NCI-H2081 treated with DMSO at 0.1 percent for 48 hours (cell line): ENCODE measurements at places on chromosomes 7 and 10.

GRCh38 chr10:33101392-33101787, 143.4 kb upstream of the ITGB1 start:
- no peak for DNase-seq

- no peak for DNase-seq
These were observed 4.0 kb upstream of the CFAP58 start for GRCh38 chr10:104349623-104350126.

DNA sequence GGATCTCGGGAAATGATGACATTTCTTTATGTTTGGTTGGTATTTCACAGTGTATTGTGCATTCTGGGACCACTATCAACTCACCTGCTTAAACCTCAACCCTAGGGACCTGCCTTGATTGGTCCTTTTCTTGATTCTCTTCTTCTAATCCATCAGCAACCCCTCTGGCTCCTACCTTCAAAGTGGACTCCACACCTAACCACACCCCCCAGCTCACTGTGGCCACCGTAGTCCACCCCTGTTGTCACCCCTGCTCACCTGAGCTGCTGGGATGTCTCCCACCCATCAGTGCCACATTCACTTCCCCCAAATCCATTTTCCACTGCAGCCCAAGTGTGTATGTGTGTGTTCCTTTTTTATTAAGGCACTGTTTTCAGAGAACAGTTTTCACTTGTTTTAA, 145.0 kb downstream of the PLPP4 start:
- DNase-seq, result no peak

DNA sequence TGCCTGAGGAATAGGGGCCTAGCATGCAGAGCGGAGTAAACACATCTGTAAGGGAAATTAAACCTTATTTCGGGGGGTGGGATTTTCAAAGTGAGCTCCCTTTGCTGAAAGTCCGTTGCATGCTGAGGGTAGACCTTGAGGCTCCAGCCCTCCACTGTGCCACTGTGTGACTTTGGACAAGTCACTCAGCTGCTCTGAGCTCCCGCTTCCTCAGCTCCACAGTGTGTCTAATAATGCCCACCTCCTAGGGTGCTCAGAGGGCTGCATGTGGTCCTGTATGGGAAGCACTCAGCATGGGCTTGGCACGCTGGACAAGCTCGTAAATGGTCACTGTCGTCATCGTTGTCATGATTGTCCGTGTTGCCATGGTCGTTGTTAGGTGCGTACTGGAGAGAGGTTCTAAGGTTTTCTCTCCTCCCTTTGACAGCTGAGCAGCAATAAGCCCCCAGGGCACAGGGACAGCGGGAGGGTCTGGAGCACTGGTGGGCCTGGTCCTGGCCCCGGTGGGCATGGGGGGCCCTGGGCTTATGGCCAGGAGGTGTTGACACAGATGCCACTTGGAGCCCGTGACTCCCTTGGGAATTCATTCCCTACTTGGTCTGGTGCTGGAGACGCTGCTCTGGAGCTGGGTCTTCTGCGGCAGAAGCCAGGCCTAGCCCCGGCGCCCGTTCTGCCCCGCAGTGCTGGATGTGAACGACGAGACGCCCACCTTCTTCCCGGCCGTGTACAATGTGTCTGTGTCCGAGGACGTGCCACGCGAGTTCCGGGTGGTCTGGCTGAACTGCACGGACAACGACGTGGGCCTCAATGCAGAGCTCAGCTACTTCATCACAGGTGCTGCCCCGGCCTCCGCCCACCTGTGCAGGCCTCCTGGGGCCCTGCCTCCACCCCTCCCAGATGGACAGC, 13.1 kb downstream of the C10orf105 start:
- no peak for DNase-seq

DNA sequence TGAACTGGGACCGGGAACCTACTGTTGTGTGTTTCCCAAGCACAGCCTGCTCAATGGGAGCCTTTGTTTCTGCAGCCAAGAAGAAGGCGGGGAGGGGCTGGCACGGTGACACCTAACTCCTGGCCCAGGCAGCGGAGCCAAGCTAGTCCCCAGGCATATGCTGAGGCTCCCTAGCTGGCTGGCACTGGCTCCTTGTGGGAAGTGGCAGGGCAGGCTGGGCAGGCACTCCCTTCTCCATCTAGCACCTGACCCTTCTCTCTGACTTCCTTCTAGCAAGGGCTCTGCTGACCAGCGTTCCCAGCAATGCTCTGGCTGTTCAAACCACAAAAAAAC, 325.0 kb downstream of the PLXNA4 start:
- DNase-seq, result no peak

DNA sequence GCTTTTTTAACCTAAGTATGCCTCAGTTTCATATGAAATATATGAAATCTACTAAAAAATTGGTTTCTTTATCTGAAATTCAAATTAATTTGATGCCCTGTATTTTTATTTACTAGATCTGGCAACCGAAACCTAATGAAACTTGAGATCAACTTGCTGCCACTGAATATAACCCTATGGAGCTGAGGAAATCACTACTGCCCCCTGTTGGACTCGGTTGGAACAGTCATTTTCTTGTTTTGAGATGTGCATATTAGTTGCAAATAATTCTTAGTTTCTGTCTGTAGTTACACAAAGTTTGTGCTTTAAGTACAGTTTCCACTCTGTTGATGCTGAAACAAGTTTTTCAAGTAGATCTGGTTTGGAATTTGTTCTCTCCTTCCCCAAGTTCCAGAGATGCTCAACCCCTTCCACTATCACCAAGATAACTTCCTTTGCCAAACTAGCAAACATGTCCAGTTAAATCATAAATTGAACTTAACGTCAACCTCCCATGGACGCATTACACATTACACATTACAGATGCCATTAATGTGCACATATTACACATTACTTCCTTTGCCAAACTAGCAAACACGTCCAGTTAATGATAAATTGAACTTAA, 22.2 kb upstream of the EXOC4 start:
- DNase-seq, result peak; percentile 32
